ENCODE measurements at places on chromosomes 11 and 22. TPM values are rescaled to one million over a fixed set of nuclear protein-coding genes. Genes with fewer than 3 reads are reported as not detected.

The FXYD2 gene
- polyA plus RNA-seq: 4.4 TPM

The PANX2 gene
- 0.55 TPM for polyA plus RNA-seq

The PEX16 gene
- 22.6 TPM for polyA plus RNA-seq

The FBLN1 gene
- 70.4 TPM for polyA plus RNA-seq

The GPR83 gene
- polyA plus RNA-seq: 1.2 TPM

The TOP3B gene
- polyA plus RNA-seq: 32.3 TPM

The CCDC157 gene
- 3.1 TPM for polyA plus RNA-seq

The KLHL22 gene
- polyA plus RNA-seq: 18.5 TPM

The TH gene
- polyA plus RNA-seq: 1.0 TPM

The TMEM45B gene
- 247 TPM for polyA plus RNA-seq

The TPBGL gene
- polyA plus RNA-seq: 0.39 TPM

The ST14 gene
- polyA plus RNA-seq: 164 TPM

- DNase-seq: no peak
These were observed 25.5 kb downstream of the EMID1 start for GRCh38 chr22:29230972-29231875.

GRCh38 chr11:12381875-12382274 lies 4.5 kb downstream of the PARVA start:
- DNase-seq: no peak

DNA sequence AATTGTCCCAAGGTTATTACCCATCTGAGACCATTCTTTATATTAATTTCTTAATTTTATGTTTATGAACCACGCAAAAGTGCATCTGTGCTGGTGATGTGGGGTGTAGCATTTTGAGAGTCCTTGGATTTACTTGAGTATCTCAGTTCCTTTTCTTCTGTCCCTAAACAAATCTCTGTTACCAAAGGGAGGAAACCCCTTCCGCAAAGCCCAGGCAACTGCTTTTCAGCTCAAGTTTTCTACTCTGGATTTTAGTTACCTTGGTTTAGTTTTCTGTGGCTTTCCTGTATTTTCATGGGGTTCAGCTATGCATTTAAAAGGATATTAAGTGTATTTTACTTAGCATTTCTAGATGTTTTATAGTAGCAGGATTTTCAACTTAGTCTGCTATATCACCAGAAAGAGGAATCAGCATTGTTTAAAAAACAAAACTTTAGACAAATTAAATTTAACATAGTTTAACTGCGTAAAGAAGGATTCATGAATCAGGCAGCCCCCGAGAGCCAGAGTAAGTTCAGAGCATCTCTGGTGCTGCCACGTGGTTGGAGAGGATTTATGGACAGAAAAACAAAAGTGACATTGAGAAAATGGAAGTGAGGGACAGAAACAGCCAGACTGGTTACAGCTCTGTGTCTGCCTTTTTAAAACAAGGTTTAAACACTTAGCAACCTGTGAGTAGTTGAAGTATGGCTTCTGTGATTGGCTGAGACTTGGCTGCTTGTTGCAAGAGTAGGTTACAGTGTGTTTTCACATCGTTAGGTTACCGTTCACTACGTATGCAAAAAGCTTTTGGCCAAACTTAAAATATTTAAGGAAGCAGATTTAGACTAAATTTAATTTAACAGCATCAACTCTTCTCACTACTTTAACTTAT lies 9.6 kb downstream of the ADM start:
- no peak for DNase-seq

DNA sequence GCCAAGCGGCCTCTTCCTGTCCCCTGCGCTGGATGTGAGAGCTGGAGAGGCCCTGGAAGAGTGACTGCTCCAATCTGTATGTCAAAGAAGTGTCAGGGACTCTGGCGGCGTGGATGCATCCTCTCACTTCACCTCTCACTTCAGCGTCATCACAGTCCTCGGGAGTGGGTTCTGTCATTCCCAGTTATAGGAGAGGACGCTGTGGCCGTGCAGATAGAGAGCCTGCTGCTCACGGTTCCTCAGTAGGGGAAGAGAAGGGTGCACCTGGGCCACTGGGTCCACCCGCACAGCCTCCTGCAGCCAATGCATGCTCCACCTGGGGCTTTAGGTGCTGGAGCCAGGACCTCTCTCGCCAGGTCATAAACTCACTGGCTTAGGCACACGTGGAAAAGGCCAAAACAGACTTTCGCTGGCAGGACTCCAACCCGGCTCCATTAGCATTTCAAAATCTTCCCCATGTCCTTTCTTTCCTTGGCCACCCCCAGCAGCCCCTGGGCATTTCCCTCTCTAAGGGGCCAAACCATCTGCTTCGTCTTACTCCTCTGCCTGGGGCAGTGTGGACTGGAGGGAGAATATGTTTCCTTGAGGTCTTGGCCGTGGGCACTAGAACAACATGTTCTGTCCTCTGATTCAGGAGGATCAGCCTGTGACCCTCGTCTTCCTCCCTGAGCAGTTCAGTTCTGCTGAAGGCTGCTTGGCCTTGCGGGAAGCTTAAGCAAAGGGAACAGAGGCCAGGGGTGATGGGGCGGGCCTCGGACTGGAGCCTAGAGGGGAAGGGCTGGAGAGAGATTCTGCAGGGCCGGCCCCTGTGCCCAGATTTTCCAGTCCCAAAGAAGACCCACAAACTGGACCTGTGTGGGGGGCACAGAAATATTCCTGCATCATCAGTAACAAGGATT lies 57.8 kb downstream of the ST14 start:
- DNase-seq: no peak

GRCh38 chr22:31595271-31595670 lies 66.7 kb downstream of the PISD start:
- peak; percentile 41 for DNase-seq

- no peak for DNase-seq
These were observed 125.3 kb upstream of the B3GAT1 start for GRCh38 chr11:134537296-134537695.

DNA sequence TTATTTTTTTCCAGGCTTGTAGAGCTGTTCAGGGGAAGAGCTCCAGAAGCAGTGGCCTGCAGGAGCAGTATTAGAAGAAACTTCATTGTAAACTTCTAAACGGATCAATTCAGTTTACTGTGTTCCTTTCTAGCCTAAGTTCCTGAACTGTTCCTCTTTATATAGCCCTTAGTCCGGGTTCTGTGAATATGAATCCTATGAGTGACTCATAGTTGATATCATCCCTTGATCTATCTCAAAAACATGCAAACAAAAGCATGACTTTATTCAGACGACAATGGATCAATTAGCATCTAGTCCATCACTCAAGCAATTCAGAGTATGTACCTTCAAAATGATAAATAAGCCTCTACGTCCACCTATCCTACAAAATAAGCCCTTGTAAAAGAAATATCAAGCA lies at the start of gene MMP12:
TSS of gene MMP12 (minus strand) at position 131 of the 400 bp plus-strand sequence. CDS start at position 86, 45 bp downstream.
- no peak for DNase-seq

GRCh38 chr22:19878461-19879245 lies 24.0 kb upstream of the GNB1L start:
- DNase-seq: no peak

GRCh38 chr11:371051-371450 lies 1.8 kb downstream of the B4GALNT4 start:
- no peak for DNase-seq

GRCh38 chr11:69155302-69156234 lies at the start of gene SMIM38:
Gene SMIM38, plus strand, starts transcription at chr11:69155935. Its CDS starts 1,912 bp downstream, at chr11:69157847.
- no peak for DNase-seq

- no peak for DNase-seq
These were observed 17.4 kb upstream of the ETS1 start for GRCh38 chr11:128604723-128605122.

DNA sequence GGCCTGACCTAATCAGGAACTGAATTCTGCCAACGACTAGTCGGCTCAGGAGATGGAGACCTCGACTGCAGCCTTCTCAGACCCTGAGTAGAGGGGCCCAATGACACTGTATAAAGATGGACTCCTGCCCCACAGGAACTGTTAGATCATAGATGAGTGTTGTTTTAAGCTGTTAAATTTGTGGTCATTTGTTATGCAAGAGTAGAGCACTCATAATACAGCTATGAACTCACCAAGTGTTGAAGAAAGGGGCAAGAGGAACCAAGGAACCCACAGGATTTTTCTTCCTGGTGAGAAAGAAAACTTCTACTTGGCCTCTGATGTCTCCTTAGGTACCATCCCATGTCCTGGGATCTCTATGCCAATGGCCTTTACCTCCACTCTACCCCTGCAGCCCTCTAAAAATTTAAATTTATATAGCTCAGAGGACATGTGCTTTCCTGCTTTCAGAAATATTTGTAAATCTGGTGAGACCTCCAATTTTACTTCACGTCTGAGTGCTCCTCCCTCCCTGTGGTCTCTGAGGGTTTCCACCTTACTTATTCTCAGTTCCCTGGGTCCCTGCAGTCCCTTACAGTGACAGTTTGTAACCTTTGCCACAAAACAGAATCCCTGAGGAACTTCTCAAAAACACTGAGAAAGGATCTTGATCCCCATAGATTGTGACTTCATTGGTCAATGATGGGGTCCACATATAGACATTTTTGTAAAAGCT lies 256.3 kb upstream of the ARHGAP20 start:
- DNase-seq: no peak

DNA sequence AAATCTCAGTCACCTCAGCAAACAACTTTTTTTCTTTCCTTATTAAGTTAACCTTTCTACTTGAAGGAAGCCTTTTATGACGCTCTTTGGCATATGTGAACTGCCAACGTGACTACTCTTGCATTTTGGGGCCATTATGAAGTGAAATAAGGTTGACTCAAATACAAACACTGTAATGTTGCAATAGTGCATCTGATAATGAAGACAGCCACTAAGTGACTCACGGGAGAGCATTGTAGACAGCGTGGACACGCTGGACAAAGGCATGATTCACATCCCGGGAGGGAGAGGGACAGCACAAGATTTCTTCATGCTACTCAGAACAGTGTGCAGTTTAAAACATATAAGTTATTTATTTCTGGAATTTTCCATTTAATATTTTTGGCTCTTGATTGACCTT lies 560.8 kb downstream of the ETS1 start:
- DNase-seq: peak; percentile 92

DNA sequence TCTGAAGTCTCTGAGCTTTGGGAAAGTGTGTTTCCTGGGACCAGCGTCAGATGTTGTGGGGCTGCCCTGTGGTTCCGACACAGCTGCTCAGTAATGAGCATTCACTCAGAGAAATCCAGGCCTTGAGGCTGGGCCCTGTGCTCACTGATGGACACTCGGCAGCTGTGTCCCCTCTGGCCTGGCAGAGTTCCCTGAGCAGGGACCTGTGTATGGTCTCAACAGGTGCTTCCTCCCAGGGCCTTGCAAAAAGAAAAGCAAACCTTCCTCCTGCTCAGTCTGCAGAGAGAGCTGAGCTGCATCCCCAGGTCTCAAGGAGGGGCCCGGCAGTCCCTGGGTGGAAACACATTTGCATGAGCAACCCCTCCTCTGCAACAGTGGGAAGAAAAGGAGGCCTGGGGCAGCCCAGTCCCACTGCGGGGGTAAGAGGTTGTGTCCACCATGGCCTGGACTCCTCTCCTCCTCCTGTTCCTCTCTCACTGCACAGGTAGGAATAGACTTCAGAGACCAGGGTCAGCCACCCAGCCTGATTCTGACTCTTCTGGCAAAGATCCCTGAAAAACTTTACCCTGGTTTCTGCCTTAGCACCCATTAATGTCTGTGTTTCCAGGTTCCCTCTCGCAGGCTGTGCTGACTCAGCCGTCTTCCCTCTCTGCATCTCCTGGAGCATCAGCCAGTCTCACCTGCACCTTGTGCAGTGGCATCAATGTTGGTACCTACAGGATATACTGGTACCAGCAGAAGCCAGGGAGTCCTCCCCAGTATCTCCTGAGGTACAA lies 131.2 kb downstream of the VPREB1 start:
- no peak for DNase-seq

DNA sequence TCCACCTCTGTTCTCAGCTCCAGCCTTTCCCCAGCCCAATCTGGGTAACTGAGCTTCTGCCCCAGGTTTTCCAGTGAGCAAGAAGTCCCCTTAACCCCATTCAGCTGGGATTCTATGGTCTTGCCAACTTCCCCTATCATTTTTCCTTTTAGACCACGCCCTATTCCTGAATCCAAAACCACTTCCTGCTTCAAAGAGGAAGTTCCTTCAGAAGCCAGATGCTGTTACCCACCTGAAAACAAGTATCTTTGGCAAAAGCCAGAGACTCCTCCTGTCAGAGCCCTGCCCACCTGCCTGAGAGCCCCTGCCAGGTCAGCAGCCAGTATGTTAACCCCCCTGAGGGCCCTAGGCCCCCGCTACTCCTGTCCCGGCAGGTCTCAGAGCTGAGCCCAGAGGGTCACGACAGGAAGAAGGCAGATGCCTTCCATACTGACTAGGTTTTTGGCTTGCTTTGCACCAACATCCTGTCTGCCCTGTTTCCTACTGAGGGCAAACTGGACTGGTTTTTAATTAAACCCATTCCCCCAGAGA lies 20.3 kb upstream of the MICAL2 start:
- DNase-seq: no peak

DNA sequence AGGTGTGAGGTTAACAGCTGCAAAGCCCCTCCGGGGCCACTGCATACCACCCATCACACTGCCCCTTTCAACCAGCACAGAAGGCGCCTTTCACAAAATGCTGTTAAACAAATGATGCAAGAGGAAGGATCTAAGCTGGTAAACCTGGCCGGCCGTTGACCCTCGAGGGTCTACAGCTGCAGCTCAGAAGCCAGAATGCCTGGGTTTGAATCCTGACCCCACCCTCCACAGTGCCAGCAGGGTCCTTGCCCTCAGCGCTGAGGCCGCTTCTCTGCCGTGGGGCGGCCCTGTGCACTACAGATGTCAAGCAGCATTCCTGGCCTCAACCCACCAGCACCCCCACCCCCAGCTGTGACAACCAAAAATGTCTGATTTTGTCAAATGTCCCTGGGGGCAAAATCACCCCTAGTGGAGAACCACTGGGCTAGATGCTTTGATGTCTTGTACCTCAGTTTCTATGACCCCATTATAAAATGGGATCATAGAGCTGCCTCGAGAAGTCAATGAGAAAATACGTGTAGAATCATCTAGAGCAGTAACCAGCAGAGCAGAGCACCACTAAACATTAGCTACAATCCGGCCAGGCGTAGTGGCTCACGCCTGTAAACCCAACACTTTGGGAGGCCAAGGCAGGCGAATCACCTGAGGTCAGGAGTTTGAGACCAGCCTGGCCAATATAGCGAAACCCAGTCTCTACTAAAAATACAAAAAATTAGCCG lies 77.9 kb downstream of the CELSR1 start:
- DNase-seq: no peak

GRCh38 chr11:126136507-126136906 lies 73.8 kb upstream of the CDON start:
- no peak for DNase-seq

DNA sequence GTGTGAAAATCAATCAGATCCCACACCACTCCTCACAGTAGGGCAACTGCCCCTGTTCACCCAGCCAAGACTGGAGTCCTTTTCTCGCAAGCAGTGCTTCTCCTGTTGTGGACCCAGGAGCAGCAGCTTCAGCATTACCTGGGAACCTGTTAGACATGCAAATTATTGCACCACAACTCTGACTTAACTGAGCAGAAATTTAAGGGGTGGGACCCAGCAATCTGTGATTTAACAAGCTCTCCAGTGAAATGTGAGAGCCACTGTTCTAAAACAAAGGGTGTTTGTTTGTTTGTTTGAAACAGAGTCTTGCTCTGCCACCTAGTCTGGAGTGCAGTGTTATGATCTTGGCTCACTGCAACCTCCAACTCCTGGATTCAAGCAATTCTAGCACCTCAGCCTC lies 591.4 kb downstream of the SOX6 start:
- DNase-seq: no peak

- DNase-seq: no peak
These were observed 49.7 kb downstream of the C11orf96 start for GRCh38 chr11:43992183-43992582.

Measured in large intestine (tissue), 12 donors.